ENCODE measurements at places on chromosomes 7 and 10.

- DNase-seq = no peak
These were observed 42.7 kb downstream of the PAPSS2 start for GRCh38 chr10:87702260-87702972.

DNA sequence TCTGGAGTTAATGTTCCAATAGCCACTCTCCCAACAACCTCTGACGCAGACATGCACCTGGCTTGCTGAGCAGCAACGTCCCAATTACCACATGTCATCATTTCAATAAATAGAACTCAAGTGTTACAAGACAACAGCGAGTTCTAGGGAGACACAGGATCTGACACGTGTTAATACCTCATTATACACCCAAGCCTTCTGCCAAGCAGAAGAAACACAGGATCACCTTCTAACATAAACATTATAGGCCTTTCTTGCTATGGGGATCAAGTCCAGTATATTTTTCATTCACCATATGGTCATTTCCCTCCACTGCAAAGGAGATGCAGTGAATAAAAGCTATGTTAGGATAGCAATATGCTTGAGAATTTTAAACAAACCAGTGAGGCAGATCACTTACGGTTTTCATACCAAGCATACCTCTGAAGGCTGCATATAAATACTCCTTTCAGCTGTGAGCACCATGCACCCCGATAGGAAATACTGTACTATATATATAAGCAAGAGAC lies 74.2 kb downstream of the JAZF1 start:
- no peak for DNase-seq

DNA sequence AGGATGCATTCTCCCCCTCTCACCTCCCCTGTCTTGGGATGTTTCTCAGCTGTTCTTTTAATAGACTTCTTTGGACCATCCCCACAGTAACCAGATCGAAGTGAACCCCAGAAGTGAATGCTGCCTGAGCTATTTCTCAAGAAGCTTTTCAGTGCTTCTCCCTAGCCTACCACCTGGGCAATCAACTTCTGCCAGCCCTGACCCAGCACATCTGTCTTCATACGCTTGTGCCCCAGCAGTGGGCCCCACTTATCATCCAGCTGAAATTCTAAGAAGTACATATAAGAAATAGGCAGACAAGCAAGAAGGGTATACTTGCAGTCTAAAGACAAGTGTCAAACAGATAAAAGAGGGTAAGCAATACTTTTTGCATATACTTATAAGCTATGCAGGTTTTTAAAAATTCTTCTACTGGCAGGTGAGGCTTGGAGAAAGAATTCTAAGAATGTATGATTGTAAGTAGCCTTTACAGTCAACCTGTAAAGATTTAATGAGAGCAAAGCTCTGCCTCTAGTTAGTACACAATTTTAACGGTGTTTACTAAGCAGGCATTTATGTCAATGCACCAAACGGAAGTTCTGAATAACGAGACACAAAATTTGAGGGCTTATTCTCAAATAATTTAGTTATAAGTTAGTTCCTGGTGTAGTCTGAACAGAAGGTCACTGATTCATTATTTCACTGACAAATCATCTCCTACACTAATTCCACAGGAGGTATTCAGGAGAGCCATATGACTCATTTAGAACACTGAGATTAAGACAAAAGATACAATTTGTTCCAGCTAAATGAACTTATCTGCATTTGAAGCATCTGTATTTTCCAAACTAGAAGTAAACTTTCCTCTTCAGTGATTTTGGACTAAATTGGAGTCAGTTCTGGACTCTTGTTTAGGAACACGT lies 83.3 kb downstream of the RNLS start:
- peak; percentile 19 for DNase-seq

DNA sequence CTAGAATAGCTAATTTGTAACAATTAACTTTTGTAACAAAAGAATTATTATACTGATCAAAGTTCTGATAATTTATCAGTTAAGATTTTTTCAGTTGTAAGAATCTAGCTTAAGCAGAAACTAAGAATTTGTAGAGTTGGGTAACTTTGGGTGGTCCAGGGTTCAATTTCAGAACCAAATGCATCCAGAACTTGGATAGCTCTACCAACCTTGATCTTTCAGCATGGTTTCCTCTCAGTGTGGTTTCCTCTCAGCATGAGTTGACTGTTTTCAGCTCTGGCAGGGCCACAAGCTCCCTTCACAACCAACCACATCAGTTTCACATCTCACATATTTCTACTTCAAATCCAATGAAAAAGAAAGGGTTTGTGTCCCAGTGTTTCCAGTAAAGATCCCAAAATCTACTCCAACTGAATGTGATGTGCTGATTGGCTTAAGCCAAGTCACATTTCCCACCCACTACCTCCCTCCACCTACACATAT lies 3.3 kb upstream of the FAS start:
- no peak for DNase-seq

DNA sequence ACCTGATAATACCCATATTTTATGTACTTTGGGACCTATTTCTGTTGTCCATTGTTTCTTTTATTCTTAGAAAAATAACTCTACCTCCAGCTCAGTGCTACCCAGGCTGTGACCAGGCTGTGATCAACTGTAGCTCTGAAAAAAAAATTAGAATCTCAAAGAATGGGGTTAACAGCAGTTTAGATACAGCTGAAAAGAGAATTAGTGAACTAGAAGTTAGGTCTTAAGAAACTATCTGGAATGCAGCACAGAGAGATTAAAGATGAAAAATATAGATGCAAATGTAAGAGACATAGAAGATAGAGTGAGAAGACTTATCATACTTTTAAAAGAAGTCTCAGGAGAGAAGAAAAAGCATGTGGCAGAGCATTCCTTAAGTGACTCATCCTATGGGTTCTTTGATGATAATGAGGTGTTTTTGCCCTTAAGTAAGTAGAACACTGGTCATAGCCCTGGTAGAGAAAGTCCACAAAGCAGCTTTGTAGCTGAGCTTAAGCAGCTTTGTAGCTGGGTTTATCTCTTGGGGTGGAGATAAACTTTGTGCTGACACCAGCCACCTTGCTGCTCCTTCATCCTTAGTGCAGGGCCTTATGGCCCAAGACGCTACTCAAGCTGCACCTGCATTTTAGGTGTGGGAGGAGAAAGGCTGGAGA lies 27.3 kb upstream of the SFRP5 start:
- DNase-seq = no peak

GRCh38 chr10:119006451-119007210 lies 22.9 kb upstream of the NANOS1 start:
- DNase-seq = peak; percentile 94

GRCh38 chr10:22832851-22833250 lies 95.0 kb upstream of the ARMC3 start:
- DNase-seq = no peak

GRCh38 chr10:110326351-110327032 lies 21.8 kb upstream of the SMNDC1 start:
- DNase-seq = peak; percentile 85

DNA sequence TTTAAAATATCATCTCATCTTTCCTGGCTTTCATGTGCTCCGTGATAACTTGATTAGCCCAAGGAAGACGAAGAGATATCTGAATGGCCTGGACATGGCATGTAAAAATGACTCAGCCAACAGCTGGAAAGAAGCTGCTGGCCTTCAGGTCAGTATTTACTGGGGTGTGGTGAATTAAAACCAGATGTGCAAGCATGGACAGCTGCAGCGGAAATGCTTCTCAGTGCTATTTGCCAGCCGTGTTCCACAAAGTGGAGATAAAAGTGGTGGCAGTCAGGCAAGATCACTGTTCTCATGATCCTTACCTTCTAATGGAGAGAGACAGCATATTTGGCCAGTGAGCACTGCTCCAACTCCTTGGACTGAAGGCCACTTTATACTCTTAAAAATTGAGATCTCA lies 203.1 kb upstream of the VSTM2A start:
- peak; percentile 14 for DNase-seq

- no peak for DNase-seq
These were observed 207.0 kb upstream of the CXCL12 start for GRCh38 chr10:44591911-44592310.

GRCh38 chr7:143416565-143417149 lies 8.0 kb upstream of the EPHA1 start:
- DNase-seq = no peak

DNA sequence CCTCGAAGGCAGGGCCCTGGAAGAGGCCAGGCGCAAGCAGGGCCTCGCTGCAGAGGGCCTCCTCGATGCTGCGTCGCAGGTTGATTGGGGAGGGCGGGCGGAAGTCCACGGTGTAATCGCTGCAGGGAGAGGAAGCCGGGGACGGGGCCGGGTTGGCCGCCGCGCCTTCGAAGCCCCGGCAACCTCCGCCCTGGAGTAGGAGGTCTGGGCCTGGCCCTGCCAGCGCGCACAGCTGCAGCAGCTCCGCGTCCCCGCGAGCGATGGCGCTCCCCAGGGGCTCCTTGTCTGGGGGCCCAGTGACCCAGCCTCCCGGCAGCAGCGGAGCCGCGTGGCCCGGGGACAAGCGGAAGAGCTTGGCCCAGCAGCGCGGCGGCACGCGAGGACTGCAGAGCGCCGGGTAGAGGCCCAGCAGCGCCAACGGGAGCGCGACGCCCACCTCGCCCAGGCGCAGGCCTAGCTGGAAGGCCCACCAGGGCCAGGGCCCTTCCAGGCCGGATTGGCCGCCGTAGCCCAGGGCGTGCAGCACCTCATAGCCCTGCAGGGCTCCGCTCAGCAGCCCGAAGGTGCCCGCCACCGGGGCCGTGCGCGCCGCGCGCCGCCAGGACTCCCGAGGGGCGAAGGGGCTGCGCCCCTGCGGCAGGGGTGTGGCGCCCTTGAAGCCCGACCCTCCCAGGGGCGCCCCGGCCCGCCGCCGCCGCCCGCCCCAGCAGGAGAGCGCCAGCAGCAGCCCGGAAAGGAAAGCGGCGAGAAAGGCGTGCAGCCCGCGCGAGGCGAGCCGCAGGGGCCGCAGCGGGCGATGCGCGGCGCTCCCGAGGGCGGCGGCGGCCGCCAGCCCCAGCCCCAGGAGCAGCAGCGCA lies 7.8 kb upstream of the RBM28 start:
- no peak for DNase-seq

GRCh38 chr10:86265236-86265894 lies 101.2 kb downstream of the GRID1 start:
- DNase-seq = no peak

- DNase-seq = no peak
These were observed 284.8 kb downstream of the PLXNA4 start for GRCh38 chr7:132291481-132291880.

DNA sequence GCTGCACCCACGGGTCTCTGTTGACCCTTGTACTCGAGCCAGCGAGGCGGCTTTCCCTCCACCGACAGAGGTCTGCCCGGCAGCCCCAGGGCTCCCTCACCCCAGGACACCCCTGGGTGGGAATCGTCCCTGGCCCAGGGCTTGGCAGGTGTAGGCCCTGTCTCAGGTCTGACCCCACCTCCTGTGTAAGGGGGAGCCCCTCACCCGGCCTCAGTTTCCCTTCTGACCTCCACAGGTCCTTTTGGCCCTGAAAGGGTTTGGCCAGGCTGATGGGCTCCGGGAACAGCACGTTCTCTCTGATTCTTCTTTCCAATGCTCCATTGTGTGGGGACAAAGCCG lies 25.0 kb upstream of the ELFN1 start:
- DNase-seq = no peak

DNA sequence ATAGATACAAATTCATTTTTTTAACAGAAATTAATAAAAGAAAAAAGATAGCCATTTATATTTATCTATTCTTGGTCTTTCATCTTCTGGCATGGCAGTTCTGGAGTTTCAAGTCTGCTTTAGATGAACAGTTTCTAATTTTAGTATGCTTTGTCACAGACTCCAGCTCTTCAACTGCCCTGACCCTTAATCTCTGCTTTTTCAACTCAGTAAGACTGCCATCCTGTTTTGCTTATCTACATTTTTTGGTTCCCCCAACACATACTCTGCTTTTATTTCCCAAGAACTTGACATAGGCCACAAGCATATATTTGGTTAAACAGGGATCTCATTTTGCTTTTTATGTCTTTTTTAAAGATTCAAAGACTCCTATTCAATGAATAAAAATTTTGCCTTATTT lies 309.3 kb upstream of the KCND2 start:
- DNase-seq = no peak

GRCh38 chr7:94998266-94999068 lies 91.1 kb downstream of the PPP1R9A start:
- no peak for DNase-seq

- no peak for DNase-seq
These were observed 99.1 kb downstream of the ANK3 start for GRCh38 chr10:60290558-60290957.

GRCh38 chr10:117160567-117160966 lies 22.5 kb upstream of the VAX1 start:
- no peak for DNase-seq

- no peak for DNase-seq
These were observed 226.4 kb downstream of the TWIST1 start for GRCh38 chr7:18890885-18891621.

DNA sequence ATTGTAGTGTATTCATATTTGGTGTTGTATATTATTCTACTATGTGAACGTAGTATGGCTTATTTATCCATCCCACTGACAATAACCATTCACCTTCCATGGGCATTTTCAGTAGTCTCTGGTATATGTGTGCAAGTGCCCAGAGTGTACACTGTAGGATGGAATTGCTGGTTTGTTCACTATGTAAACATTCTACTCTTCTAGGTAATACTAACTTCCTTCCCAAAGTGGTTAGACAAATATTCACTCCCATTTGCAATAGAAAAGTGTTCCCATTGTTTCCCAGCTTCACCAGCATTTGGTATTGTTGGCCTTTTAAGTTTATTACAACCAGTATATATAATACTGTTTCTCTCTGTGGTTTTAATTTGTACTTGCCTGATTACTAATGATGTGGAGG lies 153.7 kb downstream of the C7orf25 start:
- no peak for DNase-seq

DNA sequence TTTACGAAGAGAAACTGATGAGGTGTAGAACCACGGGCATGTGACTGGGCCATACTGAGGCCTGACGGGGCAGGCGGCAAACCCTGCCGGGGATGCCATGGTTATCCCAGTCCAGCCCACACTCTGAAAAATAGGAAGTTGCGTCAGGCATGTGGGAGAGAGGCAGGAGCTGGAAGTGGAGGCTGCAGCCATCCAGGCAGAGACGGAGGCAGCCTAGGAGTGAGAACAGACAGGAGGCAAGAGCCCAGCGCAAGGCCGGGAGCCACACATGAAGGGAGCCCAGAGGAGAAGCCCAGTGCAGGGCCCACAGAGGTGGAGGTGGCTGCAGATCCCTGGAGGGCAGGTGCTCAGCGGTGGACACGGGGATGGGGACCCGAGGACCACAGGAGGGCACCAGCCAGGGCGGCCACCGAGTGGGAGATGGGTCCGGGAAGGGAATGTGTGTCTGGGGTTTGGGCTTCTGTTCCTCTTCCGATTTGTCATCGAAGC lies 175.2 kb upstream of the PPP2R2D start:
- no peak for DNase-seq

Data from BJ (cell line).